ENCODE measurements at places on chromosomes 5 and 9.

DNA sequence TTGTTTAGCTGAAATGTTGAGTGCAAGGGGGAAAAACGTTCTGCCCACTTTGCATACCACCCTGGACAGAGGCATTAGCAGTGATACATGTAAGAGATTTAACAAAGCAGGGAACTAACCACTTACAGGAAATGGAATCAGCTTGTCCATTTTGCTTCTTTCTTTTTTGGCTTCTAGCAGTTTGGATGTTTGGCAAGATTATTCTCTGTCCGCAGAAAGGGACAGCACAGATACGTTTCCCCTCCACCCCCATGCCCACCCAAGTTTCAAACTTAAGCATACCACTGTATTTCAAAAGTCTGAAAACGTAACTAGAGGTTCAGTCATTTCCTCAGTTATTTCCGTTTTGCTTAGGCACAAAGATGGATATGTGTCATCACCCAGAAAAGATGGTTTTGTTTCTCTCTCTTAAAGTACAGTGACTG is 118.4 kb downstream of the GDNF start:
- peak; percentile 22 for DNase-seq

DNA sequence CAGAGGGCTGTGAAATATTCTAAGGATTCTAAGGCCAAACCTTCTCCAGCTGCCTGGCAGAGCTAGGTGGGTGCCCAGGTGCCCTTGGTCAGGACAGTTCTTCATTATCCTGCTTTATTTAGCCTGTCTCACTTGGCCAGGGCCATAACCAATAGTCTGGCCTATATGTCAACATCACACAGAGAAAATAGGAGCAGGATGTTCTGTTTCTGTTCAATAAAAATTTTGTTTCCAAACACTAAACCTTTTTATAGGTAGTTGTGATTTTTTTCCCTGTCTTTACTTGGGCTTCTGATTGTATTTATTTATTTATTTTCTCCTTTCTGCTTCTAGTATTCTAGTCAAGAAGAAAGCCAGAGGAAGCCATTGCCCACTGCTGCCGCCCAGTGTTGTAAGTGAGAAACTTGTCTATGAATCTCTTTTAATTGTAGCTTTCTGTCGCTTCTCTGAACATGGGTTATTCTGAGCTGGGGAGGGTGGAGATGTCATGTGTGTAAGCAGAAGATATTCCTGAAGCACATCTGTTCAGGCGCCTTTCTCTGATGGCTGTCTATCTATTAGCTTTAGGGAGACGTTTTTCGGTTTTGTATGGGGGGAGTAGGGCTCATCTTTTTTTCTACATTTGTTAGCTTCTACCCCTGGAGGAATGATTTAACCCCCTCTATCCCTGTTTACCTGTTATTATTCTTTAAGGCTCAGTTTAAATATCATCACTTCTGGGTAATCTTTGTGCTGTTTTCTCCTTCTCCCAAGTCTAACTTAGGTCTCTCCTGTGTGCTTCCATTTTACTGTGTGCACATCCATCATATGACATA is 97.1 kb downstream of the UNC13B start:
- peak; percentile 2 for DNase-seq

GRCh38 chr5:18043344-18043743 is 409.1 kb downstream of the TAF11L14 start:
- no peak for DNase-seq

DNA sequence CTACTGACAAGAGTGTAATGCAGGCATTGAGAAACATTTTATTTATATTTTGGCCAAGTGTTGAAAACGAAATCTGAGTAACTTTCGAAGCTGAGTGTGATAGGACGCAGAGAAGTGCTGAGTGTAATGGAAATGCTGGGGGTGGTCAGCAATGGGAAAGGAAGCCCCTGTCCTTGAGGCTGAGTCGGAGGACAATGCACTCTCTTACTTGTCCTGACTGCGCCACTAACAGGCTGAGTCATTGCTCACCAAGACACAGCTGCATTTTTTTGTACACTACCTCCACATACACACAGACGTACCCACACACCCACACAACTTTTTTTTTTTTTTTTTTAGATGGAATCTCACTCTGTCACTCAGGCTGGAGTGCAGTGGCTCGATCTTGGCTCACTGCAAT is 637.7 kb downstream of the SLCO4C1 start:
- DNase-seq = no peak

- no peak for DNase-seq
Observed at GRCh38 chr9:3386753-3387152, 139.0 kb downstream of the RFX3 start.

DNA sequence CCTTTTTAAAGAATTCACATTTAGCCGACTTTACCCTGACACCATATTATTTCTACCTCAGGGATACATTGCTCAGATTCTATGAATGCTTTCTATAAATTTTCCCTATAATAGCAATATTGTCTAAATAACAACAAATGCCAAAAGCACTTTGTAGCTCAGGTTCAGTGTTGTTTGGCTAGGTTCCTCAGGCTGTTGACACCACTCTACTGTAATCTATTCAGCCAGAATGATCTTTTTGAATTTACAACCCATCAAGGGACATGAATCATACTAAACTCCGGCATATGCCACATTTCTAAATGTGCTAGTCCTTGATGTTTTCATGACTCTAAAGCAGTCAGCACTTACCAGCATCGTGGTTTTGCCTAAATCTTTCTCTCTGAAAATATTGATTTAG is 641.5 kb upstream of the CDH10 start:
- DNase-seq = no peak

All from stimulated activated CD4-positive, alpha-beta T cell treated with anti-CD3 and anti-CD28 coated beads, Interleukin-15, amount 100 ng/mL, for 48 hours (primary cell).